Stimulated activated CD4-positive, alpha-beta T cell treated with anti-CD3 and anti-CD28 coated beads, Interleukin-12 subunit alpha, Interleukin-12 subunit beta, amount 100 ng/mL, for 48 hours (primary cell): ENCODE measurements at places on chromosomes 12 and 14.

GRCh38 chr14:101116486-101117130 lies 213.1 kb upstream of the RTL1 start:
- no peak for DNase-seq

DNA sequence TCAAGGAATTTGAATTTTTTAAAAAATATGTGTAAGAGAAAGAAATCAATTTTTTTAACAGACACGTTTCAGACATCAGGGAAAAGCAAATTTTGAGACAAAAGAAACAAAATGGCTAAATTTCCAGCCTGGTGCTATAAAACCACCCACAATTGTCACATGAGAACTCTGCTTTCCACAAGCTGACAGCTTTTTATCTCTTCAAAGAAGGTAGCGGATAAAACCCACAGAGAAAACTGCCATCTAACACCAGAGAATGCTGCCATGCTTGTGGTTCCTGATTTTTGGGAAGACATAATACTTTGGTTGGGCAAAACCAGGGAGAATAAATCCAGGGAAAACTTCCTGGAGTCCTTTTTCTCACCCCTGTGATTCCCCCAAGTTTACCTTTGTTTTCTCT lies 10.3 kb upstream of the ITPR2 start:
- DNase-seq = no peak

DNA sequence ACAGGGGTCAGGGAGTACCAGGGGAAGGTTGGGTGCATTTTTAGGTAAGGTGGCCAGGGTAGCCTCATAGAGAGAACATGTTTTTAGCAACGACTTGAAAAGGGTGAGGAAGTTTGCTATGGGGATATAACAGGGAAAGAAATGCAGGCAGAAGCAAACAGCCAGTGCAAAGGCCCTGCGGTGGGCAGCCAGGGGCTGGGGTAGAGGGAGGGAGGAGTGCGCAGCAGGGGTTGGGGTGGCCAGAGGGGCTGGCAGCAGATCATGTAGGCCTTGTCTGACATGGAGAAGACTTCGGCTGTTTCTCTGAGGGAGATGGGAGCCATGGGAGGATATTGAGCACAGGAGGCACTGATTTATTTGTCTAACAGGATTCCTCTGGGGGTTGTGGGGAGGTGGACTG lies 242.5 kb downstream of the RBM19 start:
- no peak for DNase-seq

- DNase-seq = no peak
Measured at GRCh38 chr12:104133321-104133720, 4.7 kb downstream of the NFYB start.

DNA sequence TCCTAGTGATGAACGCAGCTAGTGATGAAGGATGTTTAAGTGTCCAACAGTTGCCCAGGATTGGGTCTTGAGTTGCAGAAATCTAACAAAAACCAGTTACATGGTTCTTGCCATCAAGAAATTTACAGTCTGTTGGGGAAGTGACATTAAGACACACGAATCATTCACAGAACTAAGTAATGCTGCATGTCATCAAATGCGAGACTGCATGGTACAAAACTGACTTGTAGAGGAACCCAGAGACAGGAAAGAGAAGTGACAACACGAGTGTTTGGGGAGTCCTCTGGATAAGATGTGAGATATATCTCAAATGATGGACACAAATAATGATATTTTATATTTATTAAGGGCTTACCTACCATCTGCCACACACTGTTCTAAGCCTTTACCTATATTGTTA lies 6.1 kb upstream of the SYNE3 start:
- no peak for DNase-seq

DNA sequence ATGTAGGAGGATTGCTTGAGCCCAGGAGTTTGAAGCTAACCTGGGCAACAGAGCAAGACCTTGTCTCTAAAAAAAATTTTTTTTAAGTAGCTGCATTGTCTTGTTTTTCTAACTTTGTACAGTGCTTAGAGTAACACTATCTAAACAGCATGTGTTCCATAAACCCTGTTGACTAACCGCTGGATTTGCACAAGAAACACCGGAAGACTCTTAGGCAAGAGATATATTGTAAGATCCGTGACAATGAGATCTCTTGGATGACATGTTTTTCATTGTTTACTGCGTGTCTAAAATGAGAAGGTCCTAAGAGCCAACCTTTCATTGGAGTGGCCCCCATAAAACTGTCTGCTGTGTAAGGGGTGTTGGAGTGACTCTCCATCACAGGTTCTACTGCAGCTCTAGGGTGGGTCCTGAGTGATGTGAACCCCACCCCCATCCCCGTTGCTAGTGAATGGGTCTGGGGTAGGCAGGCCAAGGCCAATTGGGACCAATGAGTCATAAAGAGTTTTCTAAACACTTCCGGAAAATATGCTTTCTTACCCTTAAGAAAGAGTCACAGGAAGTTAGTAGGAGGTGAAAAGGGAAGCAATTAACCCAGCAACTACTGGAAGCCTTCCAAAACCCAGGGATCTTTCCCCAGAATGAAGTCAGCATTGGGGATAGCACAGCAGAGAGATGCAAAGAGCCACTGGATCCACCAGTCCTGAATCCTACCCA lies 24.3 kb upstream of the PCNX1 start:
- DNase-seq = no peak

- no peak for DNase-seq
Measured at GRCh38 chr12:10194160-10194670, 15.4 kb downstream of the TMEM52B start.

- no peak for DNase-seq
Measured at GRCh38 chr12:95002754-95003153, 743 bp downstream of the NDUFA12 start.

DNA sequence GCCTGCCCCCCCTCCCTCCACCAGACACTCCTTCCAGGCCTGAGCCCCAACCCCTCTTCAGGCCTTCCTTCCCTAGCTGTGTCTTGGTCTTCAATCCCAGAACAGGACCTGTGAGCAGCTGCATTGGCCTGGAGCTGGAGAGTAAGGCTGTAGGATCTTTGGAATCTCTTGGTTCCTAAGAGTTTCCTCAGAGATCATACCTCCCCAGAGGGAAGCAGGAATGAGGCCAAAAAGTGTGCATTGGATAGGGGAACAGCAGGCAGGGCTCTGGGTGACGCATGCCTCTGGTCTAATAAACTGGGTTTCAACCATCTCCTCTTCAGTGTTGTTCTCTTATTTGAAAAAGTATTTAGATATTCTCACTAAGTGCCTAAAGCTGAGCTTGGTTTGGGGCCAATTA lies 1.8 kb upstream of the SMARCD1 start:
- DNase-seq = no peak

DNA sequence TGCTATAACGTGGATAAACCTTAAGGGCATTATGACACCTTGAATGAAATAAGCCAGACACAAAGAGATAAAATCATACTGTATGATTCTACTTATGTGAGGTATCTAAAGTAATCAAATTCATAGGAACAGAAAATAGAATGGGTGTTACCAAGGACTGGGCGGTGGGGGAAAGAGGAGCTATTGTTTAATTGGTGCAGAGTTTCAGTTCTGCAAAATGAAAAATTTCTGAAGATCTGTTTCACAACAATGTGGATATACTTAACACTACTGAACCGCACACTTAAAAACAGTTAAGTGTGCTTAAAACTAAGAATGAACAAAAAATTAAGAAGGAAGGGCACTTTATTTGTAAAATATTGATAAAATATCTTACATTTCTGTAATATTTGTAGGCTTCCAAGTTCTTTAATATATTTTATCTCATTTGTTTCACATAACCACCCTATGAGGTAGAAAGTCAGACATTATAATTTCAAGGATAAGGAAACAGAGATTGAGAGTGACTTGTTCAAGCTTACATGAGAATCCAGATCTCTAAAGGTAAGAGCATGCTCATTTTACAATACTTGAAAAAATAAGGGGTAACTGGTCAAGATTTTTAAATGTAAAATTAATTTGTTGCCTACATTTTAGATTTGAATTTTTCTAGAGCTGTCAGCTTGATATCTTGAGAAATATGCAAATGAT lies 14.9 kb downstream of the LTA4H start:
- DNase-seq = no peak

DNA sequence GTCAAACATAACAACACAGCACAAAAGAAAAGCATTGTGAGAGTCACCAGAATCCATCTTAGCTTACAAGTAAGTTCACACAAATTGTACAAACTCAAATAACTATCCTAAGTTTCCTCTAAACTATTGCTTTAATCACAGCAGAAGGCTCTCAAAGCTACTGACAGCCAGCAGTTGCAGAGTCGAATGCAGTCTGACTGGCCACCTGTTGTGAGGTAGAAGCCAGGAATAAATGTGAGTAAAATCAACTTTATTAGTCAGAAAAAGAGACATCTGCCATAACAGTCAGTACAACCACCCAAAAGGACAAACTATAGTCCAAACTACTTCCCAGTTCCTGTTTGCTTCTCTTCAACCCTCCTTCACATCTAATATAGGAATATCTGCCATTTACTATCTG lies 231.7 kb upstream of the USP15 start:
- DNase-seq = no peak

- DNase-seq = no peak
Measured at GRCh38 chr12:30725739-30726138, 29.0 kb downstream of the CAPRIN2 start.

GRCh38 chr12:38158428-38159091 lies 158.0 kb upstream of the ALG10B start:
- no peak for DNase-seq

- DNase-seq = peak; percentile 49
Measured at GRCh38 chr14:74941676-74942097, 13.7 kb downstream of the PGF start.

- DNase-seq = no peak
Measured at GRCh38 chr12:25840678-25841465, 117.6 kb upstream of the RASSF8 start.
